ENCODE measurements at places on chromosomes 1 and 21.

GRCh38 chr1:23865543-23865930, 2.6 kb downstream of the FUCA1 start:
- DNase-seq = no peak

GRCh38 chr21:16420031-16420724, 690.4 kb downstream of the USP25 start:
- no peak for DNase-seq

DNA sequence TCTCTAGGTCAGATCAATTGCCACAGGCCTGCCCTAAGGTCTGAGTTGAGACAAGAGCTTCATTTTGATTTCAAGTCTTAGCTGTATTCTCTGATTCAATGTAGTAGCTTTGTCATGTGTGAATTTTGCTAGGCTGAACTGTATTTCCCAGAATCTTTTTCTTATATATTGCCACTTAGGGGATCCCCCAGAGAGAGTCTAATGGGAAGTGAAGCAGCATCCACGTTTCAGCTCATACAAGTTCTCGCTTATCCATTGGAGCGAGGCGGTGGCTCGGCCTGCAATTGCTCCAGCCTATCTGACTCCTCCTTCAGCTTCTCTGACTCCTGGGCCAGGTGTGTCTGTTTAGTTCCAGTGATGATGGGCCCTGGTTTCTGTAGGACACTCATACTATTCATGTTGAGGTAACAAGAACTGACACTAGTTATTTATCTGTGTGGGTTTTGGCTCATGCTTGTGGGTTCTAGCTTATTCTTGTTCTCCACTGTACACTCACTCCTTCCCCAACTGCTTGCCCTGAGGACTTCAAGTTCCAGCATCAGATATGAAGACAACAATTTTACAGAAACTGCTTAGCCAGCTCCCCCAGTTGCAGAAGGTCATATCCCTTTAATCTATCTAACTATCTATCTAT, 48.2 kb downstream of the TBX19 start:
- no peak for DNase-seq

DNA sequence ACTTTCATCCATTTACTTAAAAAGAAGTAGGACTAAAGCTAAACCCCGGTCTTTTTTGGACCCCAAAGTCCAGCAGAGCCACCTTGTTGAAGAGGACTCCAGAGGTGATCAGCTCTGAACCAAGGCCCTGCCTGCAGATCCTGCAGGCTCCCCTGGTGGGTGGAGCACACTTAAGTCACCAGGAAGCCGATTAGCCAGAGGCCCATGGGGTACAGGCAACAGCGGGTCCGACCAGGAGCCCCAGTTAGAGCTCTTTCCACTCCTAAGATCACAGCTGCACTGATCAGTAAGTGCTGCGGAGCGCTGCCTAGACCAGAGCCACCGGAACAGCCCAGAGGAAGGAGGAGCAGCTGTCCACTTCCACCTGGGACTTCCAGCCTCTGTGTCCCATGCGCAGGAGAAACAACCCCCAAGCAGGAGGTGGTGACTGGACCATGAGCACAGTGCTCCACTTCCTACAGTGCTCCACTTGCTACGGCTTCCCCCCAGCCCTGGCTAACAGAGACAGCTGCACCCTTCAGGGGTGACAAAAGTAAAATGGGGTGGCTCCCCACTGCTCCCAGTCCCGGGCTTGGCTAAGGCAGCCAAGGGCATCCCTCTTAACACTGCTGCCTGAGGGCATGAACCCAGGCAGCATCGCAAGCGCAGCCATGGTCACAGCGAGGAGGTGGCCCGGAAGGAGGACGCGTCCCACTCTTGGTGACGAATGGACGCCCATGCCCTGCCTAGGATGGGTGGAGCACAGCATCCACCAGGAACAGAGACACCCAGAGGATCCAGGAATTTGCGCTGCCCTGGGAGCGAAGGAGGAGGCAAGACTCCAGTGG, 58.0 kb downstream of the NPHP4 start:
- DNase-seq = no peak

- no peak for DNase-seq
Observed at GRCh38 chr1:213688655-213689054, 299.1 kb upstream of the PROX1 start.

Measured in activated naive CD8-positive, alpha-beta T cell treated with anti-CD3 and anti-CD28 coated beads for 36 hours (primary cell).